ENCODE measurements at places on chromosomes 5 and 9.
A peak's percentile ranks its signal among the peaks of the same experiment; 100 is the strongest.

DNA sequence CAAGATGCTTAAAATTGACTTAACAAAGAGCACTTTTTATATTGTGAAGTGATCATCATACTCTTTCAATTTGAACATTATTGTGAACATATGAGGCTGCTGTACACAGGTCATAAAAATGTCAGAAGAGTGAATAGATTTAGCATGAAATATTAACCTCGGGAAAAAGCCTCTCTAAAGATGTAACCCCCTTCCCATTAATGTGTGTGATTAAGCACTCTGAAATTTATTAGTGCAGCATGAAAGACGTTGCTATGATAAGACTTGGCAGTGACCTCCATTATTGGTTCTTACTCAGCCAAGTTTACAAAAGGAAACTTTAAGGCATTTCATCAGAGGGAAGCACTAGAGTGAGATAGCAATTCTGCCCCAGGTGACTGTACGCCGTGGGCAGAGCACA lies 326.5 kb downstream of the NTRK2 start:
- DNase-seq, result no peak

DNA sequence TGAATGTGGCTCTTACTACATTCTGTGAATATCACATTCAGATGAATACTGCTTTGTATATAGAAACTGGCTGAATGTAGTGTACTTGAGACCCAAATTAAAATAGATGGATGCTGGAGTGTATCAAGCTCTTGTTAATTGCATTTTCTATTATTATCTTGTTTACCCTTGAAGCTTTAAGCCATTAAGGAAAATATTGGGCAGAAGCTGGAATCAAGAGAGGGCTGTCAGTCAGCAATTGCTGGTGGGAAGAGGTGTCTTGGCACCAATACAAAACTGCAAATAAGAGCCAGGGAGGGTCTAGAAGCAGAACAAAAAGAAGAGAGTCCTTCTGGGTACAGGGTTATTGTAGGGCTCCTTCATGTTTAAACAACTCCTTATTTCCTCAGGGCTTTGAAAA lies 38.8 kb downstream of the MUSK start:
- DNase-seq, result no peak

DNA sequence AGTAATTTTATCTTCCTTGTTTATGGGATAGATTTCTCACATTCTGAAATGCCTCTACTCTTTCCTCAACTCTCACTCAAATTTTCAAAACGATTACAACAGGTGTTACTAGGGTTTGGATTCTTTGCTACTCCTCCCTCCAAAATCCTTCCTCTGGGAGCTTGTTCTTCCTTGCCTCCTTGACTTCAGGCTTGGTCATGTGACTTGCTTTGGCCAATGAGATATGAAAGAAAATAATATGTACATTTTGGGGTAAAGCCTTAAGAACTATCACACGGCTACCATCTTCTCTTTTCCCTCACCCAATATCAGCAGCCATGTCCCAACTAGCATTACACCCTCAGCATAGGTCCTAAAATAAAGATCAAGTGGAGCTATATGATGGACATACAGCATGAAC lies 28.8 kb upstream of the SLC1A1 start:
- DNase-seq, result no peak

- DNase-seq, result peak; percentile 78
Measured at GRCh38 chr5:179345433-179346321, at the start of gene ADAMTS2. TSS of gene ADAMTS2 (minus strand) at chr5:179345461. CDS start at chr5:179345328, 133 bp downstream.

- DNase-seq, result peak; percentile 70
Measured at GRCh38 chr9:132878695-132879456, at the start of gene SPACA9. TSS of gene SPACA9 (plus strand) at chr9:132878898. CDS start at chr9:132883948, 5,050 bp downstream.

- no peak for DNase-seq
Measured at GRCh38 chr5:34698754-34699153, 42.6 kb downstream of the RAI14 start.

- DNase-seq, result no peak
Measured at GRCh38 chr5:172165465-172165864, 22.6 kb downstream of the STK10 start.

DNA sequence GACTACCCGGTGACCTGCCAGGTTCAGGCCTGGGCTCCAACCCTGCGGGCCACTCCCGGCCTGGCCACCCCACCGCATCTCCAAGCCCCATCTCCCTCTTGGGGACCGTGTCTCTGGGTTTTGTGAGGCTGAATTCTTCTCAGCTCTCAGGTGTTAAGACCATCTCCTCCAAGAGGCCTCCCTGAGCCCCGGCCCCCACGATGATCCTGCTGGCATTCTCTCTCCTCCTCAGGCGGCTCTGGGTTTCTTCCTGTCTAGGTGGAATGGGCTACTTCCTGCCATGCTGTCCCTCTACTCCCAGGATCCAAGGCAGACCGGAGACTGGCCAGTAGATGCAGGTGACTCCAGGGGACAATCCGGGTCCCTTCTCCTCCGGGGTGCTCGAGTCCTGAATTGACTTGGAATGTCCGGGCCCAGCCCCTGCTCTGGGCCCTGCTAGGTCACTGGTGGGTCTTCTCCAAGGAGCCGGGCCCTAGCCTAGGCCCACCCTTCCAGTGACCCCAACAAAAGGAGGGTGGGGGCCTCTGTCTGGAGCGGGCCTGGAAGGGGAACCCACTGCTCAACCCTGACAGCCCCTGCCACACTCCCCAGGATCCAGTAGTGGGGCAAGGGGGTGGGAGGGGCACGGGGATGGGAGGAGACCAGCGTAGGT lies 219.8 kb downstream of the C9orf50 start:
- no peak for DNase-seq

DNA sequence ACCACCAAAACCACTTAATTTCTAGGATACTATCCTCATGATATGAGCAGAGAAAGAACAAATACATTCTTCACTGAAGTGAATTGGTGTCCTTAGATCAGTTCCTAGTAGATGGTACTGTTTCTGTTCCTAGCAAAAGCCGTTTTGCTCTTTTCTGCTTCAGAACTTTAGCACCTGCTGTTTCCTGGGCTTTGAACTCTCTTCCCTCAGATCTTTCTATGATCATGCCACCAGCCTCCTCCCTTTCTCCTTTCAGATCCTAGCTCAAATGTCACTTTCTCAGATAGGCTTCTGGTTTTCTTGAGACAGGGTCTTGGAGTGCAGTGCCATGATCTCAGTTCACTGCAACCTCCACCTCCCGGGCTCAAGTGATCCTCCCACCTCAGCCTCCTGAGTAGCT lies 118.0 kb downstream of the EGFLAM start:
- no peak for DNase-seq

GRCh38 chr5:95262933-95263660 lies 21.8 kb downstream of the MCTP1 start:
- no peak for DNase-seq

- no peak for DNase-seq
Measured at GRCh38 chr5:139982975-139983240, 60.2 kb downstream of the NRG2 start.

GRCh38 chr9:124879226-124879625 lies 17.3 kb downstream of the ARPC5L start:
- no peak for DNase-seq

All from fibroblast of gingiva (primary cell).